Stimulated activated CD4-positive, alpha-beta T cell treated with anti-CD3 and anti-CD28 coated beads, TNF-alpha, amount 100 ng/mL, for 1 hour (primary cell): ENCODE measurements at places on chromosomes 2 and 18.
A peak's percentile ranks its signal among the peaks of the same experiment; 100 is the strongest.

- no peak for DNase-seq
Observed at GRCh38 chr2:173204316-173204715, 128.7 kb downstream of the MAP3K20 start.

GRCh38 chr2:56626927-56627326 is 443.1 kb downstream of the CCDC85A start:
- no peak for DNase-seq

- no peak for DNase-seq
Observed at GRCh38 chr2:153963256-153963655, 91.5 kb downstream of the GALNT13 start.

DNA sequence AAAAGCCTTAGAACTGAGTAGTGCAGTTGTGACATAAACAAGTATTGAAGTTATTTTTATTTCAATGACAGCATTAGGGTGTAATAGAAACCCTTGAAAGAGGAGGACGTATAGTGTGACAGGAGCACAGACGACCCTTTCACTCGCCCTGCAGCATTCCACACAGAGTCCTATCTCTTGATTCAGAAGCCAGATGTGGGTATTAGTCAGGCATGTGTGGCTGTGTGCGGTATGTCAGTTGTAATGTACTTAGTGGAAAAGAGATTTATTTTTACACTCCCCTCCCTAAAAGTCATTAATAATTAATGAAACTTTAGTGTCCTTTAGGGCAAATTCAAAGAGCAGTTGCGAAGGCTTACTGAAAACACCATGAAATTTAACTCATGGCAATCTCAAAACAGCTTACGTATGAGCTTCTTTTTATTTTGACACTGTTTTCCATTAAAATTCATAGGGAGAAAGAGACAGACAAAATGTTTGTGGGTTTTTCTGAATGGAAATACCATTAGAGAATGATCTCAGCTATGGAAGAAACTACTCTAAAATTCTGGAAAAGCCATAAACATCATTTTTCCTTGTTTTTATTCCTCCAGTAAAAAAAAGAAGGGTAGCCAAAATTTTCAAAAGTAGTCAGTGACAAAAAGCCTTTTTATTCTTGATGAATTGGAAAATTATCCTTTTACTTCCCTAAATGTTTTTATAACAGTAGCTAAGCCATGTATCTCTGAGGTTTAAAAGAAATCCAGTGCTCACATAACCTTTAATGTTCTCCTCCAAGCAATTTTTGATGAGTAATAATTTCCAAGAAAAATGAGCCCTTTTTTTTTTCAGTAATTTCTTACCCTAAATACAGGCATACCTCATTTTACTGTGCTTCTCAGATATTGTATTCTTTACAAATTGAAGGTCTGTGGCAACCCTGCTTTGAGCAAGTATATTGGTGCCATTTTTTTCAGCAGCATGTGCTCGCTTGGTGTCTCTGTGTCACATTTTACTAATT is 84.0 kb upstream of the DSEL start:
- no peak for DNase-seq

- no peak for DNase-seq
Observed at GRCh38 chr18:64095056-64095455, 53.8 kb downstream of the LINC00305 start.

GRCh38 chr2:220510668-220511067 is 883.2 kb downstream of the SLC4A3 start:
- DNase-seq = no peak

DNA sequence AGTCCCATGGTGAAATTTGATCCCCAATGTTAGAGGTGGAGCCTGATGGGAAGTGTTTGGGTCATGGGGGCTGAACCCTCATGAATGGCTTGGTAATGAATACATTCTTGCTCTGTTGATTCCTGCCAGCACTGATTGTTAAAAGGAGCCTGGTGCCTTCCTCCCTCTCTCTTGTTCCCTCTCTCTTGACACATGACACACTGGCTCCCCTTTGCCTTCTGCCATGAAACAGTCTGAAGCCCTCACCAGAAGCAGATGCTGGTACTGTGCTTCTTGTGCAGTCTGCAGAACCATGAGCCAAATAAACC is 30.6 kb upstream of the EPC2 start:
- no peak for DNase-seq

DNA sequence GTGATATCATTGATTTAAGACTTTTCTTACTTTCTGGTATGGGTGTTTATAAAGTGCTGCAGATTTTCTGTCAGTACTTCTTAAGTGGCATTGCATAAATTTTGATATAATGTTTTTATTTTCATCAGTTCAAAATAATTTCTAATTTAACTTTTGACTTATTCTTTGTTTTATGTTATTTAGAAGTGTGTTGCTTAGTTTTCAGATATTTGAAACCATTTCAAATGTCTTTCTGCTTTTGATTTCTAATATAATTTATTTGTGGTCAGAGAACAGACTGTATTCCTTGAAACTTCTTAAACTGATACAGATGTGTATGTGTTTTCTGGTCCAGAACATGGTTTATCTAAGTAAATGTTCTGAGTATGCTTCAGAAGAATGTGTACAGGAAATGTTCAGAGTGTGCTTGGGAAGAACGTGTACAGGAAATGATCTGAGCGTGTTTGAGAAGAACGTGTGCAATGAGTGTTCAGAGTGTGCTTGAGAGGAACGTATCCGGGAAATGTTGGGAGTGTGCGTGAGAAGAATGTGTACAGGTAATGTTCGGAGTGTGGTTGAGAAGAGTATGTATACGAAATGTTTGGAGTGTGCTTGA is 265.7 kb upstream of the HS6ST1 start:
- DNase-seq = no peak

DNA sequence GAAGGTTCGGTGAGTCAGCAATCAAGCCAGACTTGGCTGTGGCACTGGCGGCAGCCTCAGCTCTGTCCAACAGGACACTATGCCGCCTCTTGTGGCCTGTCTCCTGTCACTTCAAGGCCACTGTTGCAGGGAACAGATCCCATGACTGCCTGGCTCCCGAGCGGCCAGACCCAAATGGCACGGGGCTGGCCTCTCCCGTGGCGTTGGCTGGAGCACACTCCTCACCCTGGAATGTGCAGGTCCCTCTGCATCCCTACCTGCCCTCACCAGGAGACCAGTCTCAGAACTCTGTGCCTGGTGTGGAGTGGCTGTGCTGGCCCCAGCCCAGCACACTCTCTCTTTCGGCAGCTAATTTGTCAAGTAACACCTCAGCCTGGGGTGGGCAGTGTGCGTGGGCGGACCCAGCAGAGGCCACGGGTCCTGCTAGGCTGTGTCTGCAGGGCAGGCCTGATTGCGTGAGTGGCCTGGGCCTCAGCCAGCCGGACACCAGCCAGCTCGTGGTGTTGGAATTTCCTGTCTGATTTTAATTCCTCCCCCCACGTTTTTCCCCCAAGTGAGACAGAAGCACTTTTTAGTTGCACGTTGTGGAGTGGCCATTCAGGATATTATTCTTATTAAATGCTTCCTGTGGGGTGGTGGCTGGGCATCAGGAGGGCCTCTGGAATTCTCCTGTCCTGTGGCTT is 179.3 kb downstream of the GLI2 start:
- DNase-seq = no peak

DNA sequence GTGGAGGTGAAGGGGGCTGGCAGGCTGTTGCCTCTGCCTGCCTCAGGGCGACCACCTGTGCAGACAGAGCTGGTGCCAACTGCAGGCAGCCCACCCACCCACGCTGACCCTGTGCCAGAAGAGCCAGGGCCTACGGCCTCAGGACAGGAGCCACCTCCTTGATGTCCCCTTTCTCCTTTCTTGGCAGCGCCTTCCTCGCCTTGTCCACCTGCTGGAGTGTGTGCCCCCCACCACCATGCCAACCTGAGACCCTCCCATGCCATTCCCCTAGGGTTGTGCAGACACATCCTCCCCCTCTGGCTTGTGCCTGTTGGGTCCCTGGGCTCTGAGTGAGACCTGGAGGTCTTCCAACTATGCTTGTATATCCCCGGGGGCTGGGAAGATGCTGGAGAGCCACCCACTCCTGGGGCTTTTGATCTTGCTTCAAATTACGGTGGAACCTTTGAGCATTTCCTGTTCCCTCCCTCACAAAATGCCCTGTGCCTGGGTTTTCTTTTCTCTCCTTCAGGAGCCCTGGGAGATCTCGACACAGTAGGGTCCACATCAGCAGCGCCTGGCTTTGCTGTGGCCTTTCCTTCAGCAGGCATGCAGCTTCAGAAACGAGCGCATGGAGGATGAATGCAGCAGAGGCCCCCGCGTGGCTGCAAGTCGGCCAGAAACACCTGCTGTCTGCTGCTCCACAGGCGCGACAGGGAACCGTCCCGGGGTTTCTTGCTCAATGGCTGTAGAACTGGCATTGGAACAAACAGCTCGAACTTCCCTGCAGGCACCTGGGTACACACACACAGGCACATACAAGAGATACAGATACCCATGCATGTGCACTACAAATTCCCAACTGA is 65.9 kb upstream of the SH3RF3 start:
- no peak for DNase-seq

GRCh38 chr2:219737270-219737691 is 109.9 kb downstream of the SLC4A3 start:
- no peak for DNase-seq

DNA sequence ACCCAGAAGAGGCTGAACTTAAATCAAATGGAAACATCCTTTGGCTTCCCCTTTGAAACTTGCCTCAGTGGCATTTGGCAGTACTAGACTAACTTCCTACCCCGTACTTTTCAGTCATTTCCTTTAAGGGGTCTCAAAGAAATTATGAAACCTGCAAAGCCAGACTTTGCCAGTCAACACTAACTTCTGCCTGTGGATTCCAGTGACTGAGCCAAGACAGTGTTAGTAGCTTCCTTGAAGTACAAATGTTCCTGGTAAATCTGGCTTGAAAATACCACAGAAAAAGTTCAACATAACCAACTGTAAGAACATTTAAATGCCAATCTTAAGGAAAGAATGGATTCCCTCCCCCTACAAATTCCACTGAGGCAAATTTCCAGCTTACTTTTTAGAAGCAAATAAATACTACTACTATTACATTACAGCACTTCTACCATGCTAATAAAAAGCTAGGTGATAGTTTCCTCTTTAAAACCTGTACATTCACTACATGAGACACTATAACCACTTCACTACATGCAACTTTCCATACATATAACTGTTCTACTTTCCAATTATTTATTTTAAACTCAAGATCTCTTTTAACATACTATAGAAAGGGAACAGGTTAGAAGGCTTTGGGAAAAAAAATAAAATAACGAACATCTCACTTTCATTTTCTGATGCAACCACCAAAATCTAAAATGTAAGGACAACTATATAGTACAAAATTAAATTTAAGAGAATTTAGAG is 2.4 kb downstream of the PELI1 start:
- no peak for DNase-seq

GRCh38 chr2:26175466-26176278 is 2.8 kb downstream of the GAREM2 start:
- DNase-seq = no peak

DNA sequence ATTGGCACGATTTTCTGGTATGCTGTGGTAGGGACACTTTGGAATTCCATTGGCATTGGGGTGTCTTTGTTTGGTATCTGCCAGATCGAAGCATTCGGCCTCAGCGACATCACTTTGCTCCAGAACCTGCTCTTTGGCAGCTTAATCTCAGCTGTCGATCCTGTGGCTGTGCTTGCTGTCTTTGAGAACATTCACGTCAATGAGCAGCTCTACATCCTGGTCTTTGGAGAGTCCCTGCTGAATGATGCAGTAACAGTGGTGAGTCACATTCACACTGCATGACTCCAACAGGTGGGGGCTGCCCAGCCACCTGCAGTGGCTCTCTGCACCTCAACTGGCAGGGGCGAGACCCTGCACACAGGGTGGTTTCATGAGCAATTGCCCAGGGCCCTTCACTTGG is 38.4 kb downstream of the SLC9A2 start:
- no peak for DNase-seq

- DNase-seq = peak; percentile 33
Observed at GRCh38 chr2:241877989-241878970, 8.8 kb downstream of the RTP5 start.

DNA sequence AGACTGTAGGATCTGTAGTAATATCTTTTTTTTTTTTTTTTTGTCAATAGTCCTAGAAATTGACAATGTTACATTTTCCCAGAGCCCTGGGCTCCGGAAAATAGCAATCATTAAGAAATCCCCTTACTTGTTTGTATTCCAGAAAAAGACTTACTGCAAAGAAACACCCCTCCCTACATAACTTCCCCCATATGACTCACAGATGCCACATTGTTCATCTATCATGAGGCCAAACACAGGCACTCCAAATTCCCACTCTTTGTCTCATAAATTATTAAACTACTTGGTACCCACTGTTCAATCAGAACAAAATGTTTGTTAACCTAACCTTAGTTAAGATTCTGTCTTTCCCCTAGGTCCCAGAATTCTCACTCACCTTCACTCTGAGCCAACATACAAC is 53.5 kb downstream of the TEX51 start:
- no peak for DNase-seq

GRCh38 chr18:80223581-80224148 is 23.6 kb downstream of the PARD6G start:
- no peak for DNase-seq

DNA sequence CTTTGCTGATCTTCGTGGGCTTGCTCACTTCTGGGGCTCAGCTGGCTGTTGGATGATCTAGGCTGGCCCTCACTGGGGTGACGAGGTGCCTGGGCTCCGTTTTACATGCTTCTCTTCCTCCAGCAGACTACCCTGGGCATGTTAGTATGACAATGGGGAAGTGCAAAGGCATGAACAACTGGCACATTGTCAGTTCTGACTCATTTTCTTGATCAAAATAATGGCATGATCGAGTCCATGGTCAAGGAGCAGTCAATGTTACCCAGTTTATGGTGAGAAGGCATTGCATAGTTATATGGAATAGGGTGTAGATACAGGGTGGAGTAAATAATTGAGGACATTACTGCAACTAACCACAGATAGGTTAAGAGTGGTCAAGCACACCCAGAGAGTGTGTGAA is 10.0 kb upstream of the UPP2 start:
- DNase-seq = no peak

DNA sequence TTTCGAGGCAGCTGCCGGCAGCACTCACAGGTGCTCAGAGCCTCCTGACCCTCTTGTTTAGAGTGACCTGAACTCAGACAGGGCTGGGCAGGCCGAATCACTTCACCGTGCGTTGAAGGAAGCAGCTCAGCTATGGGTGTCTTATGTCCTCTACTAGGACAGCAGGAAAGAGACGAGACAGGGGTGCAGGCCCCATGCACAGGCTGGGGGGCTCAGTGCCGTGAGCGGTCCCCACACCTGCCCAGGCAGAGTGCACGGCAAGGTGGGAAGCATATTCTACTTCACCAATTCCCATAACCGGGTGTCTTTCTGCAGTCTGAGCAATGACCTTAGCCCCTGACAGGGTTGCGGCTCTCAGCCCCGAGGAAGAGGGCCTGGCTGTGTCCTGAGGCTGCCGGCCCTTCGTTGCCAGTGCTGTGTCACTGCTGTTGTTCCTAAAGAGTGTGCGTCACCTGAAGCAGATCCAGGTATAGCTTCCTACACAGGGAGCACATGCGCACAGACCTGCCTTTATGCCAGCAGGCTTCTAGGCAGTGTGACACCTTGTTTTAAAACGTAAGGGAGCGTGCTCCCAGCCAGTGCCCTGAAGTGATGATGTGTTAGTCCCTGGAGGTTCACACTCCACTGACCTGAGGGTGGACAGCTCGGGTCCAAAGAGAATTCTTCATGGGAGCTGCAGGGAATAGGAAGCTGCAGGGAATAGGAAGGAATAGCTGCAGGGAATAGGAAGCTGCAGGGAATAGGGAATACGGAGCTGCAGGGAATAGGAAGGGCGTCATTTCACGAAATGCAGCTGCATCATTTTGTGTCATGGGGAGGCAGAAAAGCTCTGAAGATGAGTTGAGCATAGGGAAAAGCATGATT is 207.9 kb upstream of the SALL3 start:
- no peak for DNase-seq

- no peak for DNase-seq
Observed at GRCh38 chr18:51988277-51988676, 351.7 kb upstream of the DCC start.
